H9 (cell line): ENCODE measurements at places on chromosomes 1 and 21. TPM values are rescaled to one million over a fixed set of nuclear protein-coding genes. Genes with fewer than 3 reads are reported as not detected.

The KAZN gene
- 6.1 and 7.6 TPM in 2 replicates for total RNA-seq

The TRIM17 gene
- 2.8 TPM in 2 replicates for total RNA-seq

- no peak for DNase-seq
- H3K27me3 ChIP-seq: no peaks in the 10 kb centered on the region
- no peaks in the 10 kb centered on the region for H3K36me3 ChIP-seq
Observed at GRCh38 chr1:204854286-204854685, 16.4 kb upstream of the NFASC start.

DNA sequence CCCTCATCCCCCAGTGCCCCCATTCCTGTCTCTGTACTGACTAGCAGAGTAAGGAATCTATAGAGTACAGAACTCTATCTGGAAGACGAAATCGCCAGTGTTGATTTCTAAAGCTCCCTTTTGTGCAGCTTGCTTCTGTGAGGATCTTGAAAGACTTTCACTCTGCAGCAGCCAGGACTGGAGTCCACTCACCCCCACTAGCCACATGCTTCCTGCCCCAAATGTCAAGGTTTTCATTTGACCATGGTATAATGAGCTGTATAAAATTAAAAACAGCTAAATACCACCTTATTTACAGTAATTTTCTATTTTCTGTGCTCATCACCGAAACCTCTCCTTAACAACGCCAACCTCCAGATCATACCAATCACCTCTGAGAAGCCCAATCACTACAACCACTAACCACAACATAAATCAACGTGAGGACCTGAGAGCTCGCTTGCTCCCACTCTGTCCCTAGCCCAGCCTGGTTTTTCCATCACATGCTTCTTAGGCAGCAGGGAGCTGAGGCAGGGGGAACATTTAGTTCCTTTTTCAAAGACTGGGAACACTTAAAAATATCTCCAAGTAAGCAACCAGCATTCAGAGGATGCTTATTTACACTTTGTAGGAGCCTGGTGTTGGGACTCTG lies 56.1 kb upstream of the IRF2BP2 start:
- no peak for DNase-seq
- no peaks in the 10 kb centered on the region for H3K27me3 ChIP-seq
- H3K4me1 ChIP-seq: no peaks in the 10 kb centered on the region
- H3K36me3 ChIP-seq: no peaks in the 10 kb centered on the region

The OR10Z1 gene
- total RNA-seq: not detected in 2 replicates

The CA6 gene
- not detected in 2 replicates for total RNA-seq

GRCh38 chr1:244341455-244342450 lies 110.0 kb downstream of the ADSS2 start:
- peaks cover 3% of the 10 kb centered on the region; the same call in 1 of the 2 replicates for H3K4me1 ChIP-seq
- H3K36me3 ChIP-seq: no peaks in the 10 kb centered on the region
- DNase-seq: peak; percentile 86
- no peaks in the 10 kb centered on the region for H3K27me3 ChIP-seq

GRCh38 chr1:11536573-11537379 lies 57.8 kb downstream of the DISP3 start:
- H3K36me3 ChIP-seq: no peaks in the 10 kb centered on the region
- H3K27me3 ChIP-seq: no peaks in the 10 kb centered on the region
- no peak overlapping the region for H3K4me3 ChIP-seq
- no peak for DNase-seq

GRCh38 chr1:116113615-116114014 lies 2.4 kb downstream of the MAB21L3 start:
- DNase-seq: no peak
- no peak overlapping the region for H3K27ac ChIP-seq
- H3K36me3 ChIP-seq: no peaks in the 10 kb centered on the region
- no peak overlapping the region for H3K4me3 ChIP-seq
- no peaks in the 10 kb centered on the region for H3K27me3 ChIP-seq

DNA sequence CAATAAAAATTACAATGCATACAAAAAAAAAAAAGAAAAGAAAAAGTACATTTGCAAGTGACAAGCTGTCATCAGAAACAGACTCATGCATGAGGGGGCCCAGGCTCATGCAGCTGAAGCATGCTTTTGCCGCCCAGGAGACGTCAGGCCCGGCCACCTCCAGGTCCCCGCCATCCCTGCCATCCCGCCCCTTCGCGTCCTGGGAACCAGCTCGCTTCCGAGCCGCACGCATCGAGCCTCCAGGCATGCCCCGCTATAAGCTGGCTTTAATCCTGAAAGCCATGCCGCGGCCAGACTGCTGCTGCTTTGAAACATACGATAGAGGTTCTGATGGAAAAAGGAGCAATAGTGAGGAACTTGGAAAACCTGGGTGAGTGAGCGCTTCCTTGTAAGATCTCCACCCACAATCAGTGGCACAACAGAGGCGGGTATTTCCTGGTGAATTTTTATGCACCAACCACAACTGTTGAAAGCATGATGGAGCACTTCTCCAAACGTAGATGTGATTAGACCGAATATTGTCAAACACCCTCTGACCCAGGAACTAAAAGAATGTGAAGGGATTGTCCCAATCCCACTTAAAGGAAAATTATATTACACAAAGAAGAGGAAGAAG lies 113.7 kb downstream of the FAF1 start:
- no peak for DNase-seq
- H3K27me3 ChIP-seq: no peaks in the 10 kb centered on the region; the same call in 1 of the 2 replicates
- H3K36me3 ChIP-seq: peaks cover 4% of the 10 kb centered on the region; the same call in 1 of the 2 replicates
- no peak overlapping the region for H3K27ac ChIP-seq

DNA sequence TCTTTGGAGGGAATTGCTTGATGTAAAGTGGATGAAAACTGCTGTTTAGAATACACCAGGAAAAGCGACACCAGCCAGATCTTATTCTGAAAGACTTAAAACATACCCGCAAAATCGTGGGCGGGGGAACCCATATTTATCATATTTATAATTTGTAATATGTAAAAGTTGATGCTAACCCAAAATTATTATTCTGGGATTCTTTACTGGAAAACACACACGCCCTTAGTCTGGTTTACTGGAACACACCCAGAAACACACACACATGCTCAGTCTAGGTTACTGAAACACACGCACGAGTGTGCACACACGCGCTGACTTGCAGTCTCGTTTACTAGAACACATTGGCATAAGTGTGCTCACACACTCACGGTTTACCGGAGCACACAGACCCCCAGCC lies 32.5 kb downstream of the ATP5PO start:
- DNase-seq: no peak
- no peak overlapping the region for H3K4me3 ChIP-seq
- no peaks in the 10 kb centered on the region for H3K36me3 ChIP-seq
- H3K4me1 ChIP-seq: no peaks in the 10 kb centered on the region; the same call in 1 of the 2 replicates
- no peak overlapping the region for H3K27ac ChIP-seq

The SH2D1B gene
- total RNA-seq: not detected in 2 replicates

GRCh38 chr21:42417533-42417932 lies 13.8 kb downstream of the UBASH3A start:
- H3K36me3 ChIP-seq: no peaks in the 10 kb centered on the region
- no peak for DNase-seq
- H3K4me3 ChIP-seq: no peak overlapping the region
- no peaks in the 10 kb centered on the region for H3K27me3 ChIP-seq

The FCGR3A gene
- total RNA-seq: not detected in 2 replicates
